Stimulated activated CD4-positive, alpha-beta T cell treated with anti-CD3 and anti-CD28 coated beads, TNF-alpha, amount 100 ng/mL, for 48 hours (primary cell): ENCODE measurements at places on chromosomes 2 and 18.

DNA sequence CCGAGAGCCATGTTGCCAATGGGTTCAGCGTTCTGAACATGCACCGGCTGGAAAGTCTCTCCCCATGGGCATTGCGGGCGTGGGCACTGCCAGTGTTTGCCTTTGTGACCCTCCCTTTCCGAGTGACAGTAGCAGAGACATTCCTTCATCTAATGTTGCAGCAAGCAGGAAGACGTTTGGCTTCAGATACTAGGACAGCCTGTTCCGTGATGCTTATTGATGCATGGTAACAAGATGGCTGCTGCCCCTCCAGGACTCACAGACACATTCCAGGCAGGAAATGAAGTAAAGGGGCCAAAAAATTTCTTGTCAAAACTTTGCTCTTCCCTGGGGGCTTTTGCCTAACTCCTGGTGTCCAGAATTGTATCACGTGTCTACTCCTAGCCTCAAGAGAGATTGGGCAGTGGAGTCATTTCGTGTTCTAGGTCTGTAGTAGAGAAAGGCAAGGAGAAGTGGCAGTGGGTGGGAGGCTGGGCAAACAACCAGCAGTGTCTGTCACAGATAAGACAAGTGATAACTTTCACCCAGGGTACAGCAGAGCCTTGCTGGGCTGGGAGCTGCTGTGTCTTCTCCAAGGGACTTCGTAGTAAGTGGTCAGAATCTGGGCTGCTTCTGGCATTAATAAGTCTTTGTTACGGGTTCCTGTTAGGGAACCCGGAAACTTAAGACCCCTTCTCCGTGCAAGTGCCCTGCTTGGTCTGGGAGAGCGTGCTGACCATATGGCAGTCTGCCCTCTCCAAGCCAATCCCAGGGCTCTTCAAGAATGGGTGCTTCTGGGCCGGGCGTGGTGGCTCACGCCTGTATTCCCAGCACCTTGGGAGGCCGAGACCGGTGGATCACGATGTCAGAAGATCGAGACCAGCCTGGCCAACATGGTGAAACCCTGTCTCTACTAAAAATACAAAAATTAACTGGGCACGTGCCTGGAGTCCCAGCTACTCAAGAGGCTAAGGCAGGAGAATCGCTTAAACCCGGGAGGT lies 93.5 kb downstream of the TFCP2L1 start:
- no peak for DNase-seq

- no peak for DNase-seq
Measured at GRCh38 chr18:26546875-26547645, 1.3 kb downstream of the KCTD1 start.

GRCh38 chr2:229780856-229781773 lies 66.8 kb upstream of the DNER start:
- no peak for DNase-seq

GRCh38 chr2:217103752-217104545 lies 244.1 kb upstream of the TNP1 start:
- DNase-seq: no peak

- DNase-seq: no peak
Measured at GRCh38 chr2:24724111-24724775, 68.9 kb downstream of the PTRHD1 start.

DNA sequence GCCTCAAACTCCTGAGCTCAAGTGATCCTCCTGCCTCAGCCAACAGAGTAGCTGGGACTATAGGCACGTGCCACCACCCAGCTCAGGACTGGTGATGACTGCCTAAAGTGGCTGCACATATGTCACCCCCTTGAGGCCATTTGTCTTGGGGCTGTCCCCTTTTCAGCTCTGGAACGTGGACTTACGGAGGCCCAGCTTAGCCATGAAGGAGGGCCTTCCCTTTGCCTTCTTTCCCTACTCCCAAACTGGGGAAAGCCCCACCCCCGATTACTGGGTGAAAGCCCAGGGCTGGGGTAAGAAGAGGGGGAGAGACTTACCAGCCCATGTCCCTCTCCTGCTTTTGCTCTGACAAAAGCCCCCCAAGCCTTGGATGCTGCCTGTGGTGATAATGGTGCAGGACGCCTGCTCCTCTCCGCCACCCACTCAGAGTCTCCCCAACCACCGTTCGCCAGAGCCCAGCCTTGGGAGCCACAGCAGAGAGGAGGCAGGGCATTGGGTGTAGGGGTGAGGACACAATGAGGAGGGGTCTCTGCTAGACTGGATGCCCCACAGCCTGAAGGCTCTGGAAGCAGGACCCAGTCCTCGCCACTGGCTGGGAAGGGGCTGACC lies 2.5 kb upstream of the DUSP2 start:
- no peak for DNase-seq

- DNase-seq: no peak
Measured at GRCh38 chr2:229713371-229714079, 830 bp downstream of the DNER start.

- no peak for DNase-seq
Measured at GRCh38 chr2:239720361-239721360, 304.5 kb downstream of the NDUFA10 start.

DNA sequence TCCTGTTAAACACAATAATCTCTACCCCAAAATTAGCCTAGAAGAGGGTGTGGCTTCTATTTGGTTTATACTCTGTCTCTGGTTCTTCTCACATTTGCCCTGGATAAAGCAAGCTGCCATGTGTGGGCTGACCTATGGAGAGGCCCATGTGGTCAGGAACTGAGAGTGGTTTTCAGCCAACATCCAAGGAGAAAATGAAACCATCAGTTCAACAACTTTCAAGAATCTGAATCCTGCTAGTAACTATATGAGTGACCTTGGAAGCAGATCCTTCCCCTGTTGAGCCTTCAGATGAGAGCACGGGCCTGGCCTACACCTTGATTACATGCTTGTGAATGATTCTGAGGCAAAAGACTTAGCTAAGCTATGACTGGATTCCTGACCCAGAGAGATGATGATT lies 11.5 kb upstream of the TRIB2 start:
- no peak for DNase-seq

GRCh38 chr2:149561309-149561926 lies 26.2 kb downstream of the MMADHC start:
- DNase-seq: no peak

- no peak for DNase-seq
Measured at GRCh38 chr2:240387669-240388358, 47.6 kb upstream of the GPC1 start.

DNA sequence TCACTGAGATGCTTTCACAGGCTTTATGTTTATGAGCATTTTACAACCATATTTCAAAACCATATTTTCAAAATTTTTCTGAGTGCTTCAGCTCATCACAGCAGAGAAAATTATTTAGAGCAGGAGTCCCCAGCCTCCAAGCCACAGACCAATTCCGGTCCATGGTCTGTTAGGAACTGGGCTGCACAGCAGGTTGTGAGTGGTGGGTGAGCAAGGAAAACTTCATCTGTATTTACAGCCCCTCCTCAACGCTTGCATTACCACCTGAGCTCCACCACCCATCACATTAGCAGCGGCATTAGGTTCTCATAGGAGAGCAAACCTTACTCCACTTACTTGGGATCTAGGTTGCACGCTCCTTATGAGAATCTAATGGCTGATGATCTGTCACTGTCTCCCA lies 165.6 kb downstream of the SEPTIN10 start:
- DNase-seq: no peak

DNA sequence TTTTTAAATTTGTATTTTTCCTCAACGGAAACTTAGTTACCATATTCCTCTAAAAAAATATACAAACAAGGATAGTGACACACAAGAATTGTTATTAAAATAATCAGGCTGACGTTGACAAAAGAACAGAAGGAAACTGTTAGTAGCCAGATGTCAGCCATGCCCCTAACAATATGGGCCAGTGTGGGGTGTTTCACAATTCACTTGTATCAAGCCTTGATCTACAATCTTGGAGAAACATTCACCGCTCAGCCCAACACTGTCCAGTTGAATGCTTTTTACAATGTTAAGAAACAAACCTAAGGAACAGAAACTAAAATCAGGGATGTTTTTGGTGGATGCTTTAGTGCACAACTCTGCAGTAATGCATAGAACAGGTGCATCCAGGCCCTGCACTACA lies 44.6 kb downstream of the TMEFF2 start:
- no peak for DNase-seq

DNA sequence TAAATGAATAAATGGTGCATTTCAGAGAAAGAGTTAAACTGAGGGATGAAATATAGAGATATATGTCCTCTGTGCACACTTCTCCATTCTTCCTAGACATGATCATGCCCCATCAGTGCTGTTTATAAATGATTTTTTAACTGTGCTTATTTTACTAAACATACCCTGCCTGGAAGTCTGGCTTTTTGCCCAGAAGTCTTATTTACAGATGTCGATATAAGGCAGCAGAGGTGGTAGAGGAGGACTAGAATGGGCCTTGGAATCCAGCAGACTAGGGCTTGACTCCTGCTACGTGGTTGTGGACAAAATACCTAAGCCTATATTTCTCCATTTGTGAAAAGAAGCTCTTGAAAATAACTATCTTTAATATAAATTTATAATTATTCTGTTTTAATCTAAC lies 355.5 kb downstream of the RAD51AP2 start:
- DNase-seq: no peak

- no peak for DNase-seq
Measured at GRCh38 chr2:1572638-1573037, 159.4 kb downstream of the TPO start.
